NCI-H146 (cell line): ENCODE measurements at places on chromosomes 3 and 15.

- DNase-seq = no peak
Observed at GRCh38 chr3:15430624-15431023, 3.2 kb downstream of the EAF1 start.

DNA sequence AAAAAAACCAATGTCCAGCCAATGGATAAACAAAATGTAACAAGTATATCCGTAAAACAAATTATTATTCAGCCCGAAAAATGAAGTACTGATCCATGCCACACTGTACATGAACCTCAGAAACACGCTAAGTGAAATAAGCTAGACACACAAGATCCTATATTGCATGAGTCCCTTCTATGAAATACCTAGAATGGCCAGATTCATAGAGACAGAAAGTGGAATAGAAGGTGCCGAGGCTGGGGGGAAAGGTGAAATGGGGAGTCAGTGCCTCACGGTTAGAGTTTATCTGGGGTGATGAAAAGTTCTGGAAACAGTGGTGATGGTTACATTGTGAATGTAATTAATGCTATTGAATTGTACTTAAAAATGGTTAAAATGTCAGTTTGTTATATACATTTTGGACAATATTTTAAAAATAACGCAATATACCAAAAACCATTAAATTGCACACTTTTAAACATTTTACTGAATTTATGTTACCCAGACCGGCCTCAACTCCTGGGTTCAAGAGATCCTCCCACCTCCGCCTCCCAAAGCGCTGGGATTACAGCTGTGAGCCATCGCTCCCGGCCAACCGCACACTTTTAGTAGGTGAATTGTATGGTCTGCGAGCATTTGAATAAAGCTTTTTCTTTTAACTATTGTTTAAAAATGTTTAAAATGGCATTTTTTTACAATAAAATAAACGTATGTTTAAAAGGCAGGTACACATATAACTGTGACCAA lies 2.1 kb downstream of the RNF168 start:
- DNase-seq = peak; percentile 37

DNA sequence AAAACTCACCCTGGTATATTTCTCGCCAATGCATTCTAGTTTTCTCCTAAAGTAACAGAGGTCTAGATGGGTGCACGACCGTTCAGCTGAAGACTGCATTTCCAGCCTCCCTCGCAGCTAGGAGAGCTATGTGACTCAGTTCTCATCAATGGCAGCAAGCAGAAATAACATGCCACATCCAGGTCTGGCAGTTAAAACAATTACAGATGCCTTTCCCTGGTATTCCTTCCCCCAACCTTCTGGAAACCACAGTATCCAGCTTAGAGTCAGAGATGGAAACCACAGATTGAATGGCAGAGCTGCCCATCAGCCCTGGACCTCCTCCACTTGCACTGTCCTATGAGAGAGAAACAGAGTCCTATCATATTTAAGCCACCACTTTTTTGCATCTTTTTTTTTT lies 4.8 kb downstream of the HAPLN3 start:
- no peak for DNase-seq

- peak; percentile 24 for DNase-seq
Observed at GRCh38 chr3:67819447-67819846, 165.0 kb upstream of the SUCLG2 start.

- peak; percentile 86 for DNase-seq
Observed at GRCh38 chr3:194306109-194306686, 44.9 kb downstream of the CPN2 start.

DNA sequence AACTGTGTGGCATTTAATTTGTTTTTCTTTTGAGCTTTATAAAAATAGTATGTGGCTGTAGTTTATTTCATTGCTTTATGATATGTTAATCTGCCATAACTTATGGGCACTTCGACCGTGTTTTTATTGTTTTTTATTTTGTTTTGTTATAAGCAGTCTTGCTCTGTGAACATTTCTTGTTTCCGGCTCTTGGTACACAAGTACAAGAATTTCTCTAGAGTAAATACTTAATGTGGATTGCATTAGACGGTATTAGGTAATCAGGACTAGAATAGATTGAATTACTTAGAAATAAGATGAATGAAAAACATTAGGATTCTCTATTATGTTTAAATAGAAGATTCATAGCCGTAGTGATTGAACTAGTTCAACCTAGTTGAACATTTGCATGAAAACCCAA lies 2.1 kb downstream of the ZFAND6 start:
- no peak for DNase-seq

GRCh38 chr15:72197460-72198355 lies at the start of gene GRAMD2A:
TSS of gene GRAMD2A (minus strand) at chr15:72197787.
- peak; percentile 24 for DNase-seq

DNA sequence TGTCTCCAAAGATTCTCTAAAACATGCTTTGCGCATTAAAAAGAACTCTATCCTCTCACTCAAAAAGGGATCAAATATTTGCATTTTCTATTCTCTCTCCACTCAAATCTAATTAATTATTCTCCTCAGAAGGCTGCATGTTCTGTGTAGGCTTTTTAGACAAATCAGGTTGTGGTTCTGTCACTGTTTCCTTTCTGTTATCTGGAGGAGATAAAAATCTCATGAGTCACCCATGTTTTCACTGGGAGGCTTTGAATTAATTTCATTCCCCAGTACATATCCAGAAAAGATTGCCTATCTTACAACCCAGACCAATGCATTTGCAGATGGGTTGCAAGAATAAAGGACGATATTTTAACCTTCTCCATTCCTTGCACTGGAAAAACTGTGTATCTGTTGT lies 446.5 kb downstream of the GRM7 start:
- DNase-seq = no peak

DNA sequence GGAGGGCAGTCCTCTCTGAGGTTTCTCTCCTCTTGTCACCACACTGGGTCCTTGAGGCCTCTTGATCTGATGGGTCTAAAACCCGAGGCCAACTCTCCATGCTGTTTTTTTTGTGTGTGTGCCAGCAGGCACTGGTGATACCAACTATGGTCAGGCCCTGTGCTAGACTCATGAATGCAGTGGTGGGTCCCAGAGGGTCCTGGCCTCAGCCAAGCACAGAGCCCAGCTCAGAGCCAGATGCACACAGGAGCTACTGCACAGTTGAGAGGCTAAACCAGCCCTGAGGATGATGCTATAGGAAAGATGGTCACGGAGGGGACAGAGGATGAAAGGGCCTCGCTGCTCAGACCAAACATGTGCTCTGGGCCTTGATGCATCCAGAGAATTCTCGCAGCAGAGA lies 33.5 kb downstream of the RAB6B start:
- DNase-seq = no peak
